COR-L47 (cell line): ENCODE measurements at places on chromosomes 2 and 18.

GRCh38 chr2:27074738-27075565 is 3.5 kb upstream of the EMILIN1 start:
- no peak for DNase-seq

DNA sequence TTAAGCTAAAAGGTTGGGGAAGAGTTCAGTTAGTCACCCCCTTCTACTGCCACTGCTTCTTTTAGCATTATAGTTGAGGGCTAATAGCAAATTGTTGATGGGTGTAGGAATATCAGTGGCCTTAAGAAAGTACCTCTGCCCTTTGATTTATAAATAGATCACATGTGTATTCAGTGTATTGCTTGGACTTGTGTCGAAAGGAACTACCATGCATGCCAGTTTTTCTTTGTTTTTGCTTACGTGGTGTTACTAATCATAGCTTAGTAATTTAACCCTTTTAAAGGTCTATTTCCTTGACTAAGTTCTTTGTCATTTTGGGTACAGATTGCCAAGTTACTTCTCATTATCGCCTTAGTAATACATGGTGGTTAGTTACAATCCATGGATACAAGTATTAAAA is 85.6 kb downstream of the MIB1 start:
- DNase-seq: no peak

GRCh38 chr2:29000481-29000880 is 19.4 kb downstream of the TOGARAM2 start:
- DNase-seq: no peak

- no peak for DNase-seq
Measured at GRCh38 chr18:37407571-37407970, 158.0 kb downstream of the CELF4 start.

- no peak for DNase-seq
Measured at GRCh38 chr2:188360485-188361263, 69.0 kb downstream of the GULP1 start.

- no peak for DNase-seq
Measured at GRCh38 chr18:62285281-62285680, 39.8 kb upstream of the TNFRSF11A start.

DNA sequence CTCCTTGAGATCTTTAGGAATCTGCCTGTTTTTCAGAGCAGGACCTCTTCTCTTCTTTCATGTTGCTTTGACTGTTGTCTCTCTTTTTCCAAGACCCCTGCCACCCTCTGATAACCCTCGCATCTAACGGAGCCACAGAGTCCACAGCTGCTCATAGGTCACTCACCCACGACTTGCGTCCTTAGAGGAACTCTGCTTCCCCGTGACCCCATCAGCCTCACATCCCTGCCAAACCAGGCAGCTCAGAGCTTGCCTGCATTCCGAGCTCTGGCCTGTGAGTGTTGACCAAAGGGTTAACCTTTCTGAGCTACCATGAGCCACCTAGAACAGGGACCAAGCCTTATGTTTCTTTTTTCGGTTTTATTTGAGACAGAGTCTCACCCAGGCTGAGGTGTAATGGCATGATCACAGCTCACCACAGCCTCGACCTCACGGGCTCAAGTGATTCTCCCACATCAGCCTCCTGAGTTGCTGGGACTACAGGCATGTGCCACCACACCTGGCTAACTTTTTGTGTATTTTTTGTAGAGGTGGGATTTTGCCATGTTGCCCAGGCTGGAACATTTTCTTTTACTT is 36.4 kb downstream of the CABLES1 start:
- no peak for DNase-seq

GRCh38 chr2:215435280-215435869 is 493 bp downstream of the FN1 start:
- DNase-seq: no peak

DNA sequence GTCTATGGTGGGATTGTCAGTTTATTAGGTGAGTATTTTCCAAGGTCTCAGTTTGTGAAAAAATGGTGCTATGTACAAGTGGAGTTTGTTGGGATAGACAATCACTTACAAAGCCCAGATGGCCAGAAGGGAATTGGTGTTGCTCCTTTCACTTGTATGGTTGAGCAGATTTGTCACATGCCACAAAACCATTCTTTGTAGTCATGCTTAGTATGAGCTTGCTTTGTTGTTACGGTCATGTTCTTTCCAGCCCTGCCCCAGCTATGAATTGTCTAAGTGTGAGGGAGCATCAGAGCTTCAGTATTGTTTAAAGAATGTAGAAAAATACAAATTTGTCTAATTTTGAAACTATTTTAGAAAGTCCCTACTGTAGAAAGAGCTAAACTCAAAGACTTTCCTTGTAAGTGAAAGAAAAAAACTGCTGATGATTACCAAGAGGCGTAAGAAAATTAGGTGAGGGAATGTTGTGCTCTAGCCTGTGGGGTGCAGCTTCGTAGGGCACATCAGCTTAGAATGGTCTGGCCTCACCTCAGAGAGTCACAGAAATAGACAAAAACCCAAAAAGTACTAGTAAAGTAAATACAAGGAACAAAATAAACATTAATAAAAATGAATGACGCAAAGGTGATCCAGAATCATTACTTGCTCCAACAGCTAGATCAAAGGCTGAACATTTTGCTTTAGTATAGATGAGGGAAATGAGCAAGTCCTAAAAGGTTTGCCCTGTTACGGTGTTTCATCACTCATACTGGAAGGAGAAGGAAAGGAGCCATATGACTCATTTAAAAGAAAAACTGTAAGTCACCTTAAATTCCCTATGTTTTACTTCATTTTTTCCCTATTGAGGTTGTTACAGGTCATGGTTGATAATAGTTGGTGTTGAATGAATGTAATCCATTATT is 9.2 kb downstream of the TGIF1 start:
- DNase-seq: no peak

GRCh38 chr2:11495844-11496681 is 30.1 kb upstream of the E2F6 start:
- DNase-seq: no peak

DNA sequence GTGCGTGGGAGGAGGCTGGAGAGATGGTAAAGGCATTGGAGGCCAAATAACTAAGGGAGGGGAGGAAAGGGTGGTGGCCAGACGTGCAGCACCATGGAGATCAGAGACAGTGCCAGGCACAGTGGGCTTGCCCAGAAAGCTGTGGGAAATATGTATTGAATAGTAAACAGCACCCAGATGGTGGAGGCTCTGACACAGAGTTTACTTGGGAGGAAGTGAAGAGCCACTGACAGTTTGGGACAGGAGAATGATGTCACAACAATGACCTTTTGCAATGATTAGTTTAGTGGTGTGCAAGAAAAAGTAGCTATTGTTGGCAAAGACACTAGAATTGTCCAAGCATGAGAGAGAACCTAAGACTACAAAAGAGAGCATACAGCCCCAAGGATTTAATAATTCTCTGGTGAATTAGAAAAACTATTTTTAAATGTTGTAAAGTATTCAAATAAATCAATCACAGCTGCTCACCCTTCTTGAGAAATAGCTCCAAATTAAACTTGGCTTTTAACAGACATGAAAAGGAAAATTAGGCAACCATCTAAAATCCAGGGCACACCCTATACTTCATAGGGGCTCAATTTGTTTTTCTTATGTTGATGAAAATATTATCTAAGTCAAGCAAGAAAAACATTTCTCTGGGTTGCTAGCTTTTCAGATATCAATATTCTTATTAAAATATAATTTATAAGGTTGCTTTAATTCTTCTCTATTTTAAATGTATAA is 458.7 kb upstream of the HNRNPA3 start:
- no peak for DNase-seq

GRCh38 chr2:167471734-167472133 is 583.5 kb downstream of the XIRP2 start:
- no peak for DNase-seq

GRCh38 chr2:129055824-129056223 is 737.2 kb upstream of the HS6ST1 start:
- no peak for DNase-seq

DNA sequence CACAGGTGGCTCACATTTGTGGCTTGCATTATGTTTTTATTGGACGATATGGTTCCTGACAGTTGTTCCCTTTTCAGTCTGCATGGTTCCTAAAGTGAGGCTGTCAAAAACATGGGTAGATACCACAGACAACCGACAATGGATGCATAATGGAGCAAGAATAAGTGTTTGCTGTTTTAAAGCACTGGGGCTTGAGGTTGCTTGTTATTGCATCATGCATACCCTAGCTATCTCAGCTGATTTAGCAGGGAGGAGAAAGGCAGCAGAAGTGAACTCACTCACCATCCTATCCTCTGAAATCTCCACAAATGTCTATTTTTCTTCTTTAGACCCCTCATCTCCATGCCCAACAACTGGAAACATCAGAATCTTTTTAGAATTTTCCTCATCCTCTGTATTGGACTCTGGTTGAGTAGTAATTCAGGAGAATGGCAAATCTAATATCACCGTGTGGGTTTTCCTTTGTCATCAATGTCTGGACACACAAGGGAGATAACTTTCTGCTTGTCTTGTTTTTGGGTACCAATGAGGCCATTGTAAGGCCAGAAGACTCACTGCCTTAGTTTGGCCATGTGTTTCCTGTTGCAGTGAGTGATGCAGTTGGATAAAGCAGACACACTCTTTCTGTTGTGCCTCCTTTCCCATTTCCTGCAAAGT is 46.7 kb downstream of the FBXO48 start:
- DNase-seq: no peak

GRCh38 chr2:216194013-216194412 is 84.9 kb downstream of the XRCC5 start:
- DNase-seq: no peak

- DNase-seq: no peak
Measured at GRCh38 chr2:237072067-237072931, 13.4 kb upstream of the COPS8 start.

GRCh38 chr2:181289698-181290097 is 167.5 kb upstream of the ITGA4 start:
- DNase-seq: no peak

GRCh38 chr2:15907461-15908324 is 32.7 kb upstream of the MYCN start:
- no peak for DNase-seq

DNA sequence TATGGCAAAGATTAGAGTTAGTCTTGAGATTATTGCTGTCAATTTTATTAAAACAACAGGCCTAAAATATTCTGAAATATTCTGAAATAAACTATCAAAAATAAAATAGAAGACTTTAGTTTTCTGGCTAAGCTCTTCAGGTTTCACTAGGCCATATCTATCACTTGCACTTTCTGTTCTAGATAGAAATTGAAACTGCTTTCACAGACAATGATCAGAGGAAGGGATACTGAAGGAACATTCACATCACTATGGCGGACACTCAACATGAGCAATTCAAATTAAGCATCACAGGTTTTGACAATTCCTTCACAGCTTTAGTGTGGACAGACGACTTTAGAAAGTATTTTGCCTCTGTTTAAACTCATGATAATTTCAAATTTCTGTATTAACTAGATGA is 586.4 kb upstream of the REG3G start:
- DNase-seq: no peak

- DNase-seq: peak; percentile 62
Measured at GRCh38 chr2:159968279-159968900, 94.0 kb downstream of the PLA2R1 start.

GRCh38 chr18:62518460-62519375 is 4.1 kb upstream of the ZCCHC2 start:
- no peak for DNase-seq

- no peak for DNase-seq
Measured at GRCh38 chr2:172283476-172283875, 143.9 kb upstream of the ITGA6 start.

GRCh38 chr2:134170294-134170693 is 83.6 kb upstream of the MGAT5 start:
- no peak for DNase-seq

GRCh38 chr18:5840547-5840946 is 54.8 kb downstream of the TMEM200C start:
- no peak for DNase-seq

DNA sequence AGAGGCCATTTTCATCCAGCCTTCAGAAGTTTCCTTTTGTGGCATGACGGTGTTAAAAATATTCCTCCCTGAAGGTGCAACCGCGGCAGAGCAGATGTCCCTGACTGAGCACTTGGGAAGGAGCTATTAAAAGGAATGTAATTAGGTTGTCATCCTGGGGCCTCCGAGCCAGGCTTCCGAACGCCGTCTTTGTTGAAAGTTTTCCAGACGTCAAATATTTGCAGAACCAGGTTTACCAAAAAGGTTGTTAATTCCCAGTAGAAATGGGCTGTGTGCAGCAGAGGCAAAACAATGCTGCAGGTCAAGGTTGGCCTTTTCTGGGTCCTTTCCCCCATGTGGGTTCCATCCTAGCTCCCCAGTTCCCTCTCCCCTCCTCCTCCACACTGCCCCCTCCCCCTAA is 110.0 kb upstream of the STPG4 start:
- DNase-seq: no peak

DNA sequence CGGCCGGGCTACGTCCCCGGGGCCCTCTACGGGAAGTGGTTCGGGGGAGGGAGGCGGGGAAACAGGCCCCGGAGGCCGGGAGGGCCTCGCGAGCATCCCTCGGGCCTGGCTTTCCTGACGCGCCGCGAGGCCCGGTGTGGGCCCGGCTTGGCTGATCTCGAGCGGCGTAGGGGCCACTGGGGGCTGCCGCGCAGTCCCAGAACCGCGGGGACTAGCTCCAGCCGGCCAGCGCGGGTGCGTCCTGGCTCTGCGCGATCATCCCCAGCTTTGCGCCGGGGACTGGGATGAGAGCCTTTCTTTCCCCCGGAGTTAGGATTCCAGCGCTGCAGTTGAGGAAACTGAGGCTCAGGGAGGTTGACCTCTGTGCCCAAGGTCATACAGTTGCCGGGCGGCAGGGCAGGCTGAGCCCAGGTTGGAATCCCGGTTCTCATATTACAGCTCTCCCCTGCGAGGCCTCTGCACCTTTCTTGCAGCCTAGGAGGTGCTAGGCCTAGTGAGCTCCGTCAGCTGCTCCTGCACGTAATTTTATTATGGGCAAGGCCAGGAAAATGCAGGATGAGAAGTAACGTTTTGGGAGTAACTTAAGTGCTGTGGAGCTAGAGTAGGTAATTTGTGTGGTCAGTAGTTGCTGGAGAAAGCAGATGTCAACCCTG is 501 bp downstream of the LPIN1 start:
- DNase-seq: no peak

DNA sequence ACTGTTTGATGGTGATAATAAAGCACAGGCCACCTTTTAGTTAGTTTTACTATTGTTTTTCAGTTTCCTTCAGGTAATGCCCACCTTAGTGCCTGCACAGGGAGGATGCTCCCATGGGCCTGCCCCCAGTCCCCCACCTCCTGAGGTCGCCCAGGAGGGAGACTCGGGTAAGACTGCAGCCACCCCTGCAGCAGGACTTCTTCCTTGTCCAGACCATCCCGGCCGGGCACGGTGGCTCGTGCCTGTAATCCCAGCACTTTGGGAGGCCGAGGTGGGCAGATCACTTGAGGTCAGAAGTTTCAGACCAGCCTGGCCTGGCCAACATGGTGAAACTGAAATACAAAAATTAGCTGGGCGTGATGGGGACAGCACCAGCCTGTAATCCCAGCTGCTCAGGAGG is 68.1 kb upstream of the TANC1 start:
- DNase-seq: no peak

DNA sequence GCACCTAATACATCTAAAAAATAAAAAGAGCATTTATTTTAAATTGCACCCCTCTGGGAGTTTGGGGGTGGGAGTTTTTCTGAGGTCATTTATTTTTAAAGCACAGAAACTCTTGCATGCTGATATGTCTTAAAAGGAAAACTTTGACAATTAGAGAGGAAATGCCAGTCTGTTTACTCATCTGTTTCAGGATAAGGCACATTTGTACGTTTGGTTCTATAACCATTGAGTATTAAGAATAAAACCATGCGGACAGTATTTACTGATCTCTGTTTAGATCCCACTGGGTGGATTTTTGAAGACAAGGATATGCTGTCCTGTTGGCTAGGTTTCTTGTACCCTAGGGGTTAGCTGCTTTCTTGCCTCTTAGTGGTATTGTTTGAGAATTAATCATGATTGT is 122.9 kb downstream of the TANC1 start:
- DNase-seq: no peak
